AG04449 (cell line): ENCODE measurements at places on chromosomes 4 and X.

DNA sequence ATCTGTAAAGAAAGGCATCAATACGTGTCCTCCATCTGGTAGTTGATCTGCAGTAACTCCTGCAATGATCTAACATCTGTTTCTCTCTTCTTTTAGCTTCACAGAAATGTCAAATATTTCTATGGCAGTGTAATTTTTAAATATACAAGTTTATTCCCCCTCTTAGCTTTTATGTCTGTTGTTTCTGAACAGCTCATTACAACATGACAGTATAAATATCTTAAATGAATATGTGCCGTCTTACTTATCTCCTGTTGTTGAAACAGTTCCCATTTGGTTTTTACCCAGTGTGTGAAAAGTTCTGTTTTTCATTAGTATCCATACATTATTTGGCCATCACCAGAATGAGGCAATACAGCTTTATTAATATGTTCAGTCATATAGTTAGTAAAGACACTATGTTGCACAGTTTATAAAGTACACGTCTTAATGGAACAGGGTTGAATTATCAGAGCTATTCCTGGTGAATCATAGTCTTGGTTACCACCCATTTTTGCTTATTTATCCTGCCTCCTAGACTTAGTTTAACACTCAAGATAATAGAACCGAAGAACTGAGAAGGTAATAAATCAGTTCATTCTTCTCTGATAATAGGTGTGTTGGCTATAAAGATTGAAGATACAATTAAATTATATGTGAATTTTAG, 321.6 kb downstream of the TENM3 start:
- no peak for DNase-seq

DNA sequence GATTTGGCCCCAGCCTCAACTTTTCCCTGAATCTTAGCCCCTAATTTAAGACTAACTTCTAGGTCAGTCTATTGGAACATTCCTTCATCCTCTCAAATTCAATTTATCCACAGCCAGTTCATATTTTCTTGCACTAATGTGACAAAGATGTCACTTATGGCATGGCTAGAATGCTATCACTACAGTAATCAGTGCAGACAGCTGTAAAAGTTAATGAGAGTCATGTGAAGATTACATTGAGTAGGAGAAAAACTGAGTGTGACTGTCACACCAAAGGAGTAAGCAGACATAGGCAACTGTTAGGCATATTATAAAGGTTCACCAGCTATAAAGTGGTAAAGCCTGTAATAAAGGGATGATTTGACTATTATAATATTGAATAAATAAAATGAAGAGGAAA, 42.6 kb downstream of the GABRG1 start:
- DNase-seq, result no peak

DNA sequence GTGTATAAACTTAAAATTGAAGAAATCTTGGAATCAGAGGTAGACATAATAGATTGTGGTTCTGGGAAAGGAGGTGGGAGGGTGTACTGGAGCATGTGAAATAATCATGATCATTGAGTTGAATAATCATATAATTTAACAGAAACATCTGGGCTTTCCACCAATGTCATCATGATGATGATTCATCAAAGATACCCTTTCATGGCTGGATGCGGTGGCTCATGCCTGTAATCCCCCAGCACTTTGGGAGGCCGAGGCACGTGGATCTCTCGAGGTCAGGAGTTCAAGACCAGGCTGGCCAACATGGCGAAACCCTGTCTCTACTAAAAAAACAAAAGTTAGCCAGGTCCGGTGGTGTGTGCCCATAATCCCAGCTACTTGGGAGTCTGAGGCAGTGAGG, 6.7 kb upstream of the RUFY3 start:
- DNase-seq, result no peak

DNA sequence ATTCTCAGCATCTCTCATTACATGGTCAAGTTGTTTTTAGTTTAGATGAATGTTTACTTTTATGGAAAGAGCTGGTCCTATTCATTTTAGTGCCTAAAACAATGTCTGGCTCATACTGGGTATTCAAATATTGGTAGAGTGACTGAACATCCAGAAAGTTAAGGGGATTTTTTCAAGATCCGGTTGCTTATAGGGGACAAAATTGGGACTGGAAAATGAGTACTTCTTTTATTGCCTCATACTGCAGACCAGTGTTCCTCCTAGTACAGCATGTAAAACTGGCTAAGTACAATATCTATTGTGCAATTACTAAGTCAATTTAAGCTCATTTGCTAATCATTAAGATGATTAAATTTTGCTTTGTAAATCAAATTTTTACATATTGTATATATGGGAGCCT, 13.9 kb downstream of the RP2 start:
- no peak for DNase-seq

GRCh38 chr4:54098375-54098774, 1.6 kb upstream of the GSX2 start:
- no peak for DNase-seq
